ENCODE measurements at places on chromosomes 11 and 22.

GRCh38 chr11:65850217-65851082 is 7.5 kb downstream of the CFL1 start:
- peak; percentile 1 for DNase-seq

DNA sequence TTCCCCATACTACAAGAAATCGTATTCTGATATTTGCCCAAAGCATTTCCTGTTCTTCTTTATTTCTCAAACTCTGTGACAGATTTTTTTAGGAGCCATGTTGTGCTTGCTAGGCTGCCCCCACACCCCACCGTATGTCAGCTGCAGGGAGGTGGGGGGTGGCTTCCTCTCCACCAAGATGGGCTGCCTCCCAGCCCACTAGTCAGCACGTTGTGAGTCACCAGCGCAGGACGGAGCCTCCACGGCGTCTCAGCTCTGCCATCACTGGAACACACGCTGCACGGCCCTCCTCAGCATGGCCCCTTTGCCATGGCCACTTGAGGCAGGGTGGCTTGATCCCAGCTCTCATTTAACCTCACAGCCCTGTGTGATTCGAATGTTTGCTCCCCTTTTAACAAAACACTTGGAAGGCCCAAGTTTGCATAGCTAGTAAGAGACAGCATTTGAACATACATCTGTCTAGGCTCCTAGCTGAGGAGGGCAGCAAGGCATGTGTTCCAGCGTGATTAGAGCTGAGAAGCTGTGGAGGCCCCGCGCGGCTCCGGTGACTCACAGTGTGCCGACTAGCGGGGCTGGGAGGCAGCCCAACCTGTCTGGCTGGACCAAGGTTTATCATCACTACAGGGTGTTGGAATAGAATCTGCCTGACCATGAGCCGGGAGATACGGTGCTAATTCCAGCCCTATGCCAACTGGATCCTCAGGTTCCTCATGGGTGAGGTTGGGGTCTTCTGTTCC is 180.7 kb upstream of the NCAM1 start:
- DNase-seq, result no peak

GRCh38 chr11:129705933-129706332 is 109.7 kb upstream of the TMEM45B start:
- no peak for DNase-seq

DNA sequence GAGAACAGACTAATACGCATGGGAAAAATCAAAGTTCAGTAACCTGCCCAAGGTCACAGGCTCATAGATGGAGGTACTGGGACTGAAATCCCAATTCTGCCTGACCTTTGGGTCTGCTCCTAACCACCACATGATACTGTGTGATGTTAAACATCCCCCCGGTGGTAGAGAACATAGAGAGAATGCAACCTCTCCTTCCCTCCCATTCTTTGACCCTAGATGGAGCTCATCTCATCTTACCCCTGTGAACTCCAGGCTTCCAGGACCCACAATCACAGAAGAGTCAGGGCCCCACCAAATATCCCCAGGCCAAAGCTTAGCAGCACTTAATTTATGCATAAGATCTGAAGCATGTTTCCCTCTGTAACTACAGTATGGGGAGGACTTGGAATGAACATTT is 198.5 kb downstream of the MYO18B start:
- DNase-seq, result no peak

DNA sequence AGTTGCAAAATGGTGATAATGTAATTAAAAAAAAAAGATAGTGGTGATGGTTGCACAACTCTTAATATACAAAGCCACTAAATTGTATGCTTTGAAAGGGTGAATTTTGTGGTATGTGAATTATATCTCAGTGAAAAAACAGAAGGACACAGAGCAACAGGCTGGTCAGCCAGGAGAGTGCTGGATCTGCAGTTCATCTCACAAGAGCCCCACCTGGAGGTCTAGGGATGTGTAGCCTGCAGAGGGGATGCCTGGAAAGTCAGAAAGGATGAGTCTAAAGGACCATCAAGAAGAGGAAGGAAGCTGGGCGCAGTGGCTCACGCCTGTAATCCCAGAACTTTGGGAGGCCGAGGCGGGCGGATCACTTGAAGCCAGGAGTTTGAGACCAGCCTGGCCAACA is 9.0 kb downstream of the POLR3H start:
- DNase-seq, result peak; percentile 50

DNA sequence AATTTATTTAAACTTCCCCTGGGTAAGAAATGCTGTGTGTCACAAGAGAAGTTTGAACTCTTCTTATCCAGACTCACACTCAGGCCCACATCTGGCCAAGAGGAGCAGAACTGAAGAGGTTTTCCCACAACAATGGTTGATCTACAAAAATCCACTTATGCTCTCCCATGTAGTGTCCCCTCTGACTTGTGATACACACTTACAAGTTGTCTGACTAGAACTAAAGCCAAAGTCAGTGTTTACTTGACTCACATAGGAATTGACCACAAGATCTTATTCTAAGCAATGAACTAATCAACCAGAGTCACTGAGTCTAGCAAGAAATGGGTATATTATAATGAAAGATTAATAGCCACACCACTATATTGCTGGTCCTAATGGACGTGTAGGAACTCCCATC is 133.0 kb downstream of the ATG16L2 start:
- DNase-seq, result no peak

DNA sequence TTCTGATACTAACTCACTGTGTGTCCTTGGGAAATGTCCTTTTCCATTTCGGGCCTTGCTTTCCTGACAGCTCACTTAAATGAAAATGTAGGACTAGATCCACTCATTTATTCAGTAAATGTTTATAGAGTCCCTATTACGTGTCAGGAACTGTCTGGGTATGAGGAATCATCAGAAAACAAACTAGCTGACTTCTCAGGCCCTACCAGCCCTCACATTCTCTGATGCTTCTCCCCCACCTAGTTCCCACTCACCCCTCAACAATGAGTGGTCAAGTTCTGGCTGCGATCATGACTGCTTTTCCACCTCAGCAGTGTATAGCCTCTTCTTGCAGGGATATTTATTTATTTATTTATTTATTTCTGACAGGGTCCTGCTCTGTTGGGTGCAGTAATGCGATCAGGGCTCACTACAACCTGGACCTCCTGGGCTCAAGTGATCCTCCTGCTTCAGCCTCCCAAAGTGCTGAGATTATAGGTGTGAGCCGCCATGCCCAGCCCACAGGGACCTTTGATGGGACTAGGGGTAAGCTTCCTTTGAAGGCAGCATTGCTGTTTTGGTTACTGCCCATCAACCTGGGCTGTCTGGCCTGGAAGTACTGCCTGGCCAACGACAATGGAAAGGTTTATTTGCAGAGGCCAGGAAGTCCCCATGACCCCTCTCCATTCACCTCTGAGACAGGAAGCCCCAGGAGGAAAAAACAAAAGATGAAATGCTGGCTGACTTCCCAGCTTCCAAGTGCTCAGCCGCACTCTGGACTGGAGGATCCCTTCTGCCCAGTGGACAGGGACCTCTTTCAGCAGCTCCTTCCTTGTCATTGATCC is 33.1 kb upstream of the POLD3 start:
- DNase-seq, result no peak

DNA sequence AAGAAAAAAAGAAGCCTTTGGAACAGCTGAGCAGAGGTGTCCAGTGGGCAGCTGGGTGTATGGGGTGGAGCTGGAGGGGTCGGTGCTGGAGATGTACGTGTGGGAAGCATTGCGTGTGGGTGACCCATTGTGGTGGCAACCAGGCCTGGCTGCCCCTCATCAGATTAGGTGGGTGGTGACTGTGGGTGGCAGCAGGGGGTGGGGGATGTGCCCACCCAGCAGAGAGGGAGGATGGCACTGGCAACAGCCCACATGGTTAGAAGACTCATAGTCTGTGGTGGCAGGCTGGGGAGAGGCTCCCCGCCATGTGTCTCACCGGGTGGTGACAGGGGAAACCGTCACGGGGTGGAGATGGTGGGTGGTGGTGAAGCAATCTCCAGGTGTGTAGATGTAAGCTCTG is 27.6 kb downstream of the TP53I11 start:
- peak; percentile 64 for DNase-seq

DNA sequence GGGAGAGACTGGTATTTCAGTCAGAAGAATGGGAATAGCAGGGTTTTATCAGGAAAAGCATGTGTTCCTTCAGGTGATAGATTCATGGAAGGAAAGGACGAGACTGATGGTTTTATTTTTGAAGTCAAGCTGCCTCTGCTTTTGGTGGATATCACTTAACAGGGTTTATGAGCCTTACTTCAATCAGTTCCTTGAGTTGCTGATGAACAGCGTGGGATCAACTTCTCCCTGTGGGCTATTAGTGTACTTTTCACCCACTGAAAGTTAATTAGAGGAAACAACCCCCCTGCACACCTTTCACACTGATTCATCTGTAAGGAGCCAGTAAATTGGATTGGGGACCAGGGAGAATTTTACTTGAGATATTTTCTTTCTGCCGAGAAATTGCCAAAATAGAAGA is 479.0 kb downstream of the NELL1 start:
- no peak for DNase-seq

DNA sequence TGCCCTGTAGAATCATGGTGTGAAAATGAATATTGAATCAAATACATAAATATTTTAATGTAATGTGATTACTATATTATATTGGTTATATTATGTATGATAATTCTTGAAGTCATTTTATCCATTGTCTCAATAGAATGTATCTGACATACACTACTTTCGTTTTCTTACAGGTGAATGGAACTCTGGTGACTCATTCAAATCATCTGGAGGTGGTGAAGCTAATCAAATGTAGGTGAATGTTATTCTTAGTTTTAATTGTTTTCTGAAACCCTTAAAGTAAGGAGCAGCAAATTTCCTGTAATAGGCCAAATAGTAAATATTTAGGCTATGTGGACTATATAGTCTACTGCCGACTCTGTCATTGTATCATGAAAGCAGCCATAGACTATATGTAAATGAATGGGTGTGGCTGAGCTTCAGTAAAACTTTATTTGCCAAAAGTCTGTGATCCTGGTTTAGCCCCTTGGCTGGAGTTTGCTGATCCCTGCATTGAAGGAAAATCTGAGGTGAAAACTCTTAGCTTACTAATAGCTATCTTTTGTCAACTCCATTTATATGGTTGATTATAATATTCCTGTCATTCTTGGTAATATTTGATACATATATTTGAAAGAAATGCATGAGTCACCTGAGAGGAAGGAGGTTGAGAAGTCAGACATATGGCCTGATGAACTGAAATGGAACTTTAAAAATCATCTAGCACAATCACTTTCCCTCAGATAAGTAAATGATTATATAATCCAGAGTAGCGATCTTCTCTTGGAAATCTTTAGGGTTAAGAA is 87.2 kb upstream of the GRIK4 start:
- DNase-seq, result no peak

DNA sequence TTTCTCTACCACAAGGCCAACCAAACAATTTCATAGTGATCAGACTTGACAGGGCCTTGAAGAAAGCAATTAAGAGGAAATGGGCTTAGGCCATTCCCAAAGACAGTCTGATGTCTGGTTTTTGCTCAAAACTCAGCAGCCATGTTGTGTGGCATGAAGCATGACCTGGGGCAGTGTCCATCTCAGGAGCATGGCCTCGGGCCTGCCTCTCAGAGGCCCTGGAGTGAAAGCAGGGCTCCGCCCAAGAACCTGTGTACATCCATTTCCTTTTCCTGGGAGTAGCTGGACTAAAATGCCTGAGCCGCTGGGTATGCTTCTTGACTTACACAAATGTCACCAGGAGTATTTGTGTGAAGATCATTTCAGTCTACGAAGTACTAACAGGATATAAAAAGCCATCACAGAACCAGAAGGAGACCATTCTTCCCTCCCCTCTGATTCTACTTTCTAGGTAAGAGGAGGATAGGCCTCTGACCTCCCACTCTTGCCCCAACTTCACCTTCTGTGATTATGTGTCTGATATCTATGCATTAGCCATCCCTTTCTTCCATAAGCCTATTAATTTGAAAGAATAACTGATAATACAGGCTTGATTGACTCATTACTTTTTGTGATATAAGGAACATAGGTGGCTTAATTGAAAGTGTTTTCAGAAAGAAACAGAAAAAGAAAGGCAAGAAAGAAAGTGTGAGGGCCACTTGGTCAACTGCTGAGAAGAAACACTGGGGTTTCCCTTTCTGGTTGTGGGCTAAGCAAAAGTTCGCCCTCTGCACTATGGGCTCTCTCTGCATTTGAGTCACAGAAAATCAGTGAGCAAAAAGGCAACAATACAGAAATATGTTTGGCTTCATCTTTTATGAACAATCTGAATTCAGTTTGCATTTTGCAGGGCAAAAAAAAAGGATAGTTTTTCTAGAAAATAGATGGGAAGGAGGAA is 188.6 kb upstream of the MTMR2 start:
- no peak for DNase-seq

- DNase-seq, result no peak
Observed at GRCh38 chr11:132257871-132258270, 887.5 kb downstream of the NTM start.

DNA sequence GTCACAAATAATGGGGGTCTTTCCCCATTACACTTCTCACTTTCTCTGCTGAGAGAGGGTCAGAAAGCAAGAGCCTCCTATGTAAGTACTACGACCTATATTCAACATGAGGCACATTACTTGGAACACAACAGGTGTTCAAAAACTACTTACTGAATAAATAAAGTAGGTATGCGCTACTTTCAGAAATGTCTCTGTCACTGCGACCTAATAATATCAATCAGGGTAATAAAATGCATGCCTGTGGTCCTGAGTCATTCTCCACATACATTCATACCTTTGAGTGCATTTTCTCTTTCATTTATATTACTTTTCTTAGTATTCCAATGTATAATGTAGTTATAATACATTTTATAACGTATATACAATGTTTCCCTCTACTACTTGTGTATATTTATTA is 838.9 kb downstream of the DLG2 start:
- no peak for DNase-seq

DNA sequence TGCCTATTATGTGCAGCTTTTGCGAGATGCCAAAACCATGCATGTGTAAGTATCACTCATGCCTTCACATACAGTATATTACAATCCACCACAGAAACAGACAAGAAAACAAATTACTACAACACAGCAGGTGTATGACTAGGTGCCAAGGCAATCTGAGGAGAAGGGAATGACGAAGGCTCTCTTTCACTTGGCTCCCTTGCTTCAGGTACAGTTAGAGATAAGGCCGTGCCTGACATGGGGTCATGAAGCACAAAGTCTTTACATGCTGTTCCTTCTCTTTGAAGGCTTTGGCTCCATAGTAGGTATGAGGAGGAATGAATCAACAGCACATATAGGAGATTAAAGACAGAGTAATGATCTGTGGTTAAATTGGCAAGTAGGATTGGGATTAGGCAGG is 65.2 kb upstream of the FSHB start:
- DNase-seq, result no peak

- peak; percentile 66 for DNase-seq
Observed at GRCh38 chr11:128733440-128734102, 39.7 kb downstream of the FLI1 start.
